Lower lobe of right lung (tissue), 2 donors: ENCODE measurements at places on chromosomes 1 and 21. TPM values are rescaled to one million over a fixed set of nuclear protein-coding genes. Genes with fewer than 3 reads are reported as not detected.
A peak's percentile ranks its signal among the peaks of the same experiment; 100 is the strongest.

GUCA2A gene
- not detected for total RNA-seq

- H3K4me3 ChIP-seq = no peak overlapping the region
- no peaks in the 10 kb centered on the region for H3K36me3 ChIP-seq
- H3K27me3 ChIP-seq = no peaks in the 10 kb centered on the region
- H3K27ac ChIP-seq = no peak overlapping the region
Measured at GRCh38 chr21:27639286-27639685, 672.4 kb upstream of the ADAMTS5 start.

DNA sequence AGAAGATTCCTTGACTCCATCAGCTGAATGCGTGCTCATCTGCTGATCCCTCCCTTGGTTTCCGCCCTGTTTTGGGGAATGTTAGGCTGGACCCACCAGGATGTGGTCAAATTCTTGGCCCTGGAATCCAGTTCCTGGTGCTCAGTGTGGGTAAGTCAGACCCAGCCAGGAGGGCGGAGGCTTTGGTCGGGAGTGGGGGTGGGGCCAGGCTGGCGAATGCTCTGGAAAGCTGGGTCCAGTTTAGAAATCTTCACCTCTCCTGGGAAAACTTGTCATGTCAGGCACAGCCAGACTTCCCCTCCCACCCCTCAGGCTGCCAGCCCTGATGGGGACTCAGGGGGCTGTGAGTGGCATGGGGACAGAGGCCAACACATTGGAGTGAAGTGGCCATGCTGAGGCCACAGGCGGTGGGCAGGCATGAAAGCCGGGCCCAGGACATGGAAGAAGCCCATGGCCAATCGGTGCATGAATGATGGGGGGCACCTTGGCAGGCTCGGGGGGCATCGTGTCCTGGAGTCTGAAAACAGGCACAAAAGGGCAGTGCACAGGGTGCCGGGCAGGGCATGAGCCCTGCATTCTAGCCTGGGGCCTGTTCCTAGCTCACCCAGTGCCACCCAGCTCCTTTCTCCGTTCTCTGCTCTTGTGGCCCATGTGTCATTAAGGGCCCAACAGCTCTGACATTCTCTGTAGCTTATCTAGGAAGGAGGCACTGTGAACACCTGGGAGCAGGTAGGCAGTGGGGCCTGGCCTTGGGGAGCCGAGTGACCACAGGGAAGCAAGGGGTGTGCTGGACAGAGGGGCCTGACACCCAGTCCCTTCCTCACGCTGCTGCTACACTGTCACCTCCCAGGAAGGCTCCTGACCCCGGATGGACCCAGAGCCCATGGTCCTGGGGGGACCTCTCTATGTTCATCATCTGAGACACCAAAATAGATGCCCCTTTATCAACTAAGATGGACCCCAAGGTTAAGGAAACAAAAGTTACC is 14.6 kb upstream of the PADI1 start:
- DNase-seq = no peak
- no peak overlapping the region for H3K27ac ChIP-seq
- H3K36me3 ChIP-seq = no peaks in the 10 kb centered on the region
- peaks cover 4% of the 10 kb centered on the region for H3K27me3 ChIP-seq

DNA sequence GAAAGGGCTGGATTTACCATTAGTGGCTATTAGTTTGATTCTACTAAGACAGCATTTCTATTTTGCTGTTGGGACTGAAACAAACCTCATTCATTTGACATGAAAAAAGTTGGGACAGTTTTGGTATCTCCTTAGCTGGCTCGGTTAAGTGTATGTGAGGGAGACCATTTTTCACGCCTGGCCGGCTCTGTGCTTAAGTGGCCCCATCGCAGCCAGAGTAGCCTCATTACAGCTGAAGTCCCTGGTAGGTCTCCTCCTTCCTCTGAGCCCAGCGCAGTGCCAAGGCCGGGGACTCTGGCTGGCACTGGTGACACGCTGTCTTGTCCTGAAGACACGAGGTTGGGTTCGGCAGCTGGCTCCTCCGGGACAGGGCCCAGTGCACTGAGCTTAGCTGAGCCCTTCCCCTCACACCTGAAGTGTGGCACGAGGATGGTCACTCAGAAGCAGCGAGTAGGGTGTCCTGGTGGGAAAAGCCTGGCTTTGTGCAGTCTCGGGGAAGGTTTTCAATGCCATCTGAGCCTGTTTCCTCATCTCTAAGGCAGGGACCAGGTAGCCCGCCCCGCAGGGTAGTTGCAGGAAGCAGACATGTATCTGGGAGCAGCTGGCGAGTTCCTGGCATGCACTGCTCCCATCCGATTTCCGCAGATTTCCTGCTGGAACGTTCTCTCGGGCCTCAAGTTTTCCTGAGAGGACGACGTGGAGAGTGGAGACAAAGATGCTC is 196.5 kb downstream of the DYRK1A start:
- H3K36me3 ChIP-seq = no peaks in the 10 kb centered on the region
- peak overlapping the region; percentile 75 for H3K4me3 ChIP-seq
- peak overlapping the region; percentile 93 for H3K27ac ChIP-seq
- peaks cover 26% of the 10 kb centered on the region for H3K4me1 ChIP-seq

DNA sequence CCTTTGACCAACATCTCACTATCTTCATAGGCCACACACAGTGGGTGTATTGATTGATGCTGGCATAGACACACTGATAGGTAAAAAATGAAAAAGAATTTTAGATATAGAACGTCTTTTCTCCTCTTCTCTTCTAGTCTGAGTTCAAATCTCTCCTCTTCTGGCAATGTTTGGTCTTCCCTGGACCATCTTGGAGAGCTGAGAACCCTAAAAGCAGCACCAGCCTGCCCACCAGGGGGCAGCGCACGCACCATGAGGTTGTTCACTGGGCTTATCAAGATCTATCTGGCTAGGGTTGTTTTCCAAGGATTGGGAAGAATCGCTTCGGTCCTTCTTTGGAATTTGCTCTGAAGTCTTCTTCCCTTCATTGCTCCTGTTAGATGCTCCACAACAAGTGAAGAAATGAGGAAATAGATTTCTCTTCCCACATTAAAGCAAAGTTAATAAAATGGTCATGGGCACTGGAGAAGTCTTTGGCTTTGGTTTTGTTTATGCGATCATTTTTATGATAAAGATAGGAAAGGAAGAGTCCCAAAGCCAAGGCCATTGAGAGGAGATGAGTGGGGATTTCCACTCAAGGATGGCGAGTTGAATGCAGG is 104.0 kb upstream of the OLIG2 start:
- peak; percentile 61 for DNase-seq
- no peaks in the 10 kb centered on the region for H3K4me1 ChIP-seq
- no peaks in the 10 kb centered on the region for H3K36me3 ChIP-seq
- no peak overlapping the region for H3K4me3 ChIP-seq
